Activated naive CD8-positive, alpha-beta T cell treated with anti-CD3 and anti-CD28 coated beads, Interleukin-2, amount 50 U/mL, for 24 hours (primary cell): ENCODE measurements at places on chromosomes 7 and 10.
A peak's percentile ranks its signal among the peaks of the same experiment; 100 is the strongest.

DNA sequence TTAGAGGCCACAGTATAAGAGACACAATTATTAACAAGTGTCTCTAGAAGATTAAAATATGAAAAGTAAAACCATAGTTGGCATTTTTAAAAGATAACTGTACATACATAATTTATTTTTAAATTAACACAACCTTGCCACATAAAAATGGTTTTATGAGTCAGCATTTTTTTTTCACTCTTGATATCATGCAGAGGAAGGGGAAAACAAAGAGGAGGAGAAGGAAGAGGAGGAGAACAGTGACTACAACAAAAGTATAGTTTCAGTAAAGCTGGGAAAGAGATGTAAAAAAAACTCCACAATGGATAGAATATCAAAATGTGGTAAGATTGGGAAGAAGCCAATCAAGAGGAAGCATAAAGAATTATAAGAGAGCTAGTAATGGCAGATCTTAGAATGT is 34.0 kb downstream of the CH25H start:
- H3K27me3 ChIP-seq: peaks cover 22% of the 10 kb centered on the region
- H3K27ac ChIP-seq: no peak overlapping the region
- H3K36me3 ChIP-seq: no peaks in the 10 kb centered on the region

- H3K4me3 ChIP-seq: no peak overlapping the region
- no peak overlapping the region for H3K27ac ChIP-seq
- H3K36me3 ChIP-seq: no peaks in the 10 kb centered on the region
Observed at GRCh38 chr7:107957436-107957835, 45.5 kb downstream of the LAMB1 start.

- no peak for DNase-seq
- H3K36me3 ChIP-seq: no peaks in the 10 kb centered on the region
- H3K27ac ChIP-seq: no peak overlapping the region
- H3K4me1 ChIP-seq: no peaks in the 10 kb centered on the region
- no peaks in the 10 kb centered on the region for H3K27me3 ChIP-seq
Observed at GRCh38 chr7:154484943-154485342, 432.7 kb downstream of the DPP6 start.

GRCh38 chr10:114473776-114474175 is 69.5 kb upstream of the AFAP1L2 start:
- DNase-seq: no peak
- no peak overlapping the region for H3K4me3 ChIP-seq
- H3K4me1 ChIP-seq: peaks cover 21% of the 10 kb centered on the region
- peaks cover 6% of the 10 kb centered on the region for H3K36me3 ChIP-seq
- no peaks in the 10 kb centered on the region for H3K27me3 ChIP-seq

DNA sequence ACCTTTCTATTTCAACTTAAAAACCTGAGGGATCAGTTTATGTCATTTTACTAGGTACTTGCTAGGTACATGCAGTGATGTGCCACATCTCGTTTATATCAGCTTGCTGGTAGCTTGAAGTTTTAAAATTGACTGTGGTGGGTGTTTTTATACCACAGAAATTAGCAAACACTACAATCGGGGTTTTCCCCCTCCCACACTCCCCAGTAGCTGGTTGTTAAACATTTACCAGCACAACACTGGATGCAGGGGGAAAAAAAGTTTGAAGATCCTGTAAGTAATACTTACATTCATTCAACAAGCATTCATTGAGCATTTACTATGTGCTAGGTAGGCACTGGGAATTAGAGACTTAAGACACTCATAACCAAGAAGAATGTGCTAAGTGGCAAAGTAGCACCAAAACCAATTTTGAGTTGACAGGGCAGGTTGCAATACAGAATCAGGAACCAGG is 32.6 kb downstream of the USP6NL start:
- peaks cover 2% of the 10 kb centered on the region for H3K36me3 ChIP-seq
- no peak overlapping the region for H3K27ac ChIP-seq
- DNase-seq: peak; percentile 61
- peaks cover 36% of the 10 kb centered on the region for H3K4me1 ChIP-seq
- H3K4me3 ChIP-seq: no peak overlapping the region

DNA sequence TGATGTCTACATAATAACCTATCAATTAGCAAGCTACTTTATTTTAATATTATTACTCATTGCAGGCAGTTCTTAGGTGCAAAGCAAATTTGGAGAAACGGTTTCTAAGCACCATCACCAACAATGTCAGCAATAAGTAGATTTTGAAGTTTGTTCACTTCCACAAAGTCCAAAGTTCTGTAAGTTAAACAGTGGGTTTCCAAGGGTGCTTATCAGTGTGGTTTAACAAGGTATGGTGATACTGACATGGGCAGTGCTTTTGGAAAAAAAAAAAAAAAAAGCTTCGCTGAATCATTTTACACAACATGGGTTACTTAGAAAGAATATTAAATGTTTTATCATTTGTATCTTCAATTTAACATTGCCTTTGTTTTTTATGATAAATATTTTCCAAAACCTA is 101.8 kb downstream of the SPAG6 start:
- no peak overlapping the region for H3K4me3 ChIP-seq
- H3K4me1 ChIP-seq: peaks cover 2% of the 10 kb centered on the region
- no peak overlapping the region for H3K27ac ChIP-seq
- H3K36me3 ChIP-seq: no peaks in the 10 kb centered on the region
- H3K27me3 ChIP-seq: peaks cover 2% of the 10 kb centered on the region

- H3K4me1 ChIP-seq: no peaks in the 10 kb centered on the region
- DNase-seq: no peak
- no peaks in the 10 kb centered on the region for H3K36me3 ChIP-seq
- H3K4me3 ChIP-seq: no peak overlapping the region
- H3K27ac ChIP-seq: no peak overlapping the region
Observed at GRCh38 chr7:158283016-158283974, 304.3 kb downstream of the PTPRN2 start.

GRCh38 chr10:77253147-77253545 is 384.5 kb downstream of the KCNMA1 start:
- no peaks in the 10 kb centered on the region for H3K36me3 ChIP-seq
- no peak overlapping the region for H3K27ac ChIP-seq
- peaks cover 14% of the 10 kb centered on the region for H3K4me1 ChIP-seq
- DNase-seq: no peak

- H3K4me3 ChIP-seq: no peak overlapping the region
- H3K36me3 ChIP-seq: no peaks in the 10 kb centered on the region
- no peak for DNase-seq
- no peaks in the 10 kb centered on the region for H3K4me1 ChIP-seq
- H3K27ac ChIP-seq: no peak overlapping the region
Observed at GRCh38 chr10:33428682-33429081, 94.2 kb upstream of the NRP1 start.

GRCh38 chr10:11720260-11720741 is 21.9 kb upstream of the ECHDC3 start:
- H3K4me1 ChIP-seq: peaks cover 20% of the 10 kb centered on the region
- peaks cover 24% of the 10 kb centered on the region for H3K27me3 ChIP-seq
- H3K4me3 ChIP-seq: no peak overlapping the region

DNA sequence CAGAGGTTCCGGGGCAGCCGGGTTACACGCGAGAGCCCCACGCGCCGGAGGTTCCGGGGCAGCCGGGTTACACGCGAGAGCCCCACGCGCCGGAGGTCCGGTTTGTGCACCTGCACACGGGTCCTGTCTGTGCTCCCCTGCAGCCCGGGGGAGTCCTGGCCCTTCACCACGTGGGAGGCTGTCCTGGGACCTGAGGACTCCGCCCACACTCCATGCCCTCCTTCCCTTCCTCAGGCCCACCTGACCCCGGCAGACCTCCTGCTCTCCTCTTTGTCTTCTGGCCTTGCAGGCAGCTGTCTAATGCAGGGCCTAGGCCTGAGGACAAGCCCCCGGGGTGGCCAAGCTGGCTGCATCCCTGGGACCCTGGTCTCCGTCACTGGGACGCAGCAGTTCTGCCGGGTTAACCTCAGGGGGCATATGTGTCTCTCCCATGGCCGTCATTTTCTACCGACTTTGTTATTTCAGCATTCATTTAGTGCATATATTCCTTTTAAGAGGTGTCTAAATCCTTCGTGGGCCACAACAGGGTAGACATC is 374.6 kb downstream of the DNAJB6 start:
- DNase-seq: no peak
- no peaks in the 10 kb centered on the region for H3K36me3 ChIP-seq
- H3K4me1 ChIP-seq: no peaks in the 10 kb centered on the region

- DNase-seq: peak; percentile 29
- peak overlapping the region; percentile 95 for H3K27ac ChIP-seq
Observed at GRCh38 chr10:93379731-93380575, 102.2 kb downstream of the MYOF start.

GRCh38 chr7:155007947-155008346 is 5.0 kb upstream of the PAXIP1 start:
- no peaks in the 10 kb centered on the region for H3K27me3 ChIP-seq
- peak; percentile 17 for DNase-seq
- peaks cover 13% of the 10 kb centered on the region for H3K4me1 ChIP-seq
- no peak overlapping the region for H3K4me3 ChIP-seq

DNA sequence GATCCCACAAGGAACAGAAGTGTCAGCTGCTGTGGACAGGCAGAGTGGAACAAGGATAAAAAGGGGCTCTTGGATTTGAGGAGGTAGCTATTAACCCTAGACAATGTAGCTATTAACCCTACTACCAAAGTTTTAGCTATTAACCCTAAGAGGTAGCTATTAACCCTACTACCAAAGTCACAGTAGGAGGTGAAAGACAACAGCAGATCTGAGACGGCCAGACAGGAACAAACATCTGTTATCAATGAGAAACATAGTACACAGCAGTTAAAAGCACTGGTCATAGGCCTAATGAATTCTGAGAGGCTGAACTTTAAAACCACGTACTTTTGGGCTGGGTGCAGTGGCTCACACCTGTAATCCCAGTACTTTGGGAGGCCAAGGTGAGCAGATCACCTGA is 11.9 kb downstream of the ERCC6 start:
- no peak overlapping the region for H3K4me3 ChIP-seq
- no peaks in the 10 kb centered on the region for H3K27me3 ChIP-seq
- no peak overlapping the region for H3K27ac ChIP-seq

DNA sequence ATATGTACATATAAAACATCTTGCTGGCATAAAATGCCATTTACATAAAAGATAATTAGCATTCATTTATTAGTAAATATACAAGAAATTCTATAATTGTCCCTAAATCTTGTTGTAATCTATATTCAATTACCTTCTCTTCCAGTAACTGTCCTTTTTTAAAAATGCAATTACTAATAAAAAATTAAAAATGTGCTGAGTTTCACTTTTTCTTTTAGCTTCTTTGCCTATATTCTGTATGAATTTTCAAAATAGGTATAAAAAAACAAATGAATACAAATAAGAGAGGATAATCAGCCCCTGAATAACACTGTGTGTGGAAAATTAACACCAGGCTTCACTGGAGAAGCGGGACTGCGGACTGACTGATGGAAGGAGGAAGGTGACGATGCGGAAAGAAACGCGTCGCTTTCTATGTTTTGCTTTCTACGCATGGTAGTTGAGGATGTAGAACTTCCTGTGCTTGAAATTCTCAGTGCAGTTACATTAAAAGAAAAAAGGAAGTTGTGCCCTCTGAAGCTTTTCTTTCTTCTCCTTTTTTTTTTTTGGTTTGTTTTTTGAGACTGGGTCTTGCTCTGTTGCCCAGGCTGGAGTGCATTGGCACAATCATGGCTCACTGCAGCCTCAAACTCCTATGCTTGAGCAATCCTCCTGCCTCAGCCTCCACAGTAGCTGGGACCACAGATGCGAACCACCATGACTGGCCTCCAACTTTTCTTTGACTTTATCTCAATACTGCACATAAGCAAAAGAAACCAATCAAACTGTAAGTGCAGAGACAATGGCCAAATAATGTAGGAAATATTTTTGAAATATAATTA is 7.4 kb upstream of the ZMYND11 start:
- H3K27me3 ChIP-seq: peaks cover 7% of the 10 kb centered on the region
- H3K36me3 ChIP-seq: no peaks in the 10 kb centered on the region
- H3K27ac ChIP-seq: peak overlapping the region; percentile 71
- peak overlapping the region; percentile 78 for H3K4me3 ChIP-seq

DNA sequence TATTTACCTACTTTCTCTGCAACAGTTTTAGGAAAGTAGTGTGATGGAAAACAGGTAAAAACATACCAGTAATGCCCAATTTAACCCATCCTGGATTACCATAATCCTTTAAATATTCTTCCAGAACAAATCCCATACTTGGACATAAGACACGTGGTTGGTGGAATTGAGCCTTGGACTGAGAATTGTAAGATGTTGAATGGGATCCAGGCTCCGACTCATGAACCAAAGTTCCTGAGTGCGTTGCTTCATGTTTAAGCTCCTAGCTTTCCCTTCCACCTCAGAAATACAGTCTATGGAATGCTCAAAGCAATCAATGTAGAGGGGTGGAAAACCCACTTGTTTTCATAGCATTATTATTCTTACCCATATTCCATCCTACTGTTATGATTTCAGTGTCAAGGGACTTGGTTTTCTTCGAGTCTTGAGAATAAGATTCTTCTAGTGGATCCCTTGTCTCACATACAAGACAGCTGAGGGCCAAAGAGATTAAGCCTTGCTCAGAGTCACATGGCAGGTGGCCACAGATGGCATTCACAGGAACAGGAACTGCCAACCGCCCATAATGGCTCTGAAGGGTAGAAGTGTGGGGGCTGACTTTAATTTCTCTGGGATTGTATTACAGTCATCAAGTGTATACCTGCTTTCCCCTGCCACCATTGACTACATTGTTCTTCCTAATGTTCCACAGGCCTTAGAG is 171.2 kb downstream of the GFRA1 start:
- H3K4me1 ChIP-seq: no peaks in the 10 kb centered on the region
- DNase-seq: no peak
- H3K36me3 ChIP-seq: no peaks in the 10 kb centered on the region
- peaks cover 2% of the 10 kb centered on the region for H3K27me3 ChIP-seq
- no peak overlapping the region for H3K27ac ChIP-seq

GRCh38 chr7:12802070-12802469 is 114.6 kb downstream of the ARL4A start:
- H3K27ac ChIP-seq: no peak overlapping the region
- H3K4me3 ChIP-seq: no peak overlapping the region
- H3K36me3 ChIP-seq: no peaks in the 10 kb centered on the region
- peaks cover 5% of the 10 kb centered on the region for H3K4me1 ChIP-seq
- DNase-seq: no peak

GRCh38 chr10:70334526-70335245 is 47.7 kb downstream of the LRRC20 start:
- H3K4me3 ChIP-seq: no peak overlapping the region
- no peak overlapping the region for H3K27ac ChIP-seq
- no peak for DNase-seq
- H3K36me3 ChIP-seq: peaks cover 4% of the 10 kb centered on the region

GRCh38 chr7:78765943-78766729 is 687.3 kb downstream of the MAGI2 start:
- no peak overlapping the region for H3K27ac ChIP-seq
- H3K4me3 ChIP-seq: no peak overlapping the region
- peaks cover 7% of the 10 kb centered on the region for H3K27me3 ChIP-seq
- DNase-seq: no peak
- no peaks in the 10 kb centered on the region for H3K36me3 ChIP-seq
